Activated naive CD8-positive, alpha-beta T cell treated with anti-CD3 and anti-CD28 coated beads, Interleukin-2, amount 10 ng/mL, durations not matched to agents 7 days and 5 days (primary cell): ENCODE measurements at places on chromosomes 2 and 18.

DNA sequence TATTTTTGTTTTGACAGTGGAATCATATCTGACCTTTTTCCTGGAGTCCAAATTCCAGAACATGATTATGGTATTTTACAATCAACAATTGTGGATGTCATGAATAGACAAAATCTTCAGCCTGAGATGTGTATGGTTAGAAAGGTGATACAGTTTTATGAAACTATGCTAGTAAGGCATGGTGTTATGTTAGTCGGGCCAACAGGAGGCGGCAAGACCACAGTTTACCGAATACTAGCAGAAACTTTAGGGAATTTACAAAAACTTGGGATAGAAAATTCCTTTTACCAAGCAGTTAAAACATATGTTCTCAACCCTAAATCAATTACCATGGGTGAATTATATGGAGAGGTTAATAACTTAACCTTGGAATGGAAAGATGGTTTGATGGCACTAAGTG, 137.0 kb downstream of the DNAH6 start:
- no peak for DNase-seq

DNA sequence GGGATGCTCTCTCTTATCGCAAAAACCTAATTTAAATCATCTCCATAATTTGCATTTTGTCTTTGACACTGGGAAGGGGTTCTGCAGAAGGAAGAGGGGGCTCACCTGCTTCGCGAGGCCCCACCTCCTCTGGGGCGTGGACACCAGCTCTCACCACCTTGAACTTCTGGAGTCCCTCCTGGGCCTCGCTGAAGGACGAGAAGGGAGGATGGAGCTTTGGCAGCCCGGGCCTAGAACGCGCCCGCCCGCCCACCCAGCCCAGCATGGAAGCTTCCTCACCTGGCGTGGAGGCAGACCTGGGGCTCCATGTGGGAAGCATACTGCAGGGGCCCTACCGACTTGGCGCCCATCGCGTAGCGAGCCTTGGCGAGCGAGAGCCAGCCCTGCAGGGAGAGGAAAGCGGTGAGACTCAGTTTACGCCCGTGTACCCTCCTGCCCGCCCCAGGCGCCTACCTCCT, 1.1 kb upstream of the IMP4 start:
- DNase-seq, result no peak

- DNase-seq, result no peak
These were observed 271.4 kb downstream of the ZEB2 start for GRCh38 chr2:144248350-144249034.

GRCh38 chr2:21396252-21396651, 272.5 kb downstream of the TDRD15 start:
- DNase-seq, result no peak
